ENCODE measurements at places on chromosomes 4 and X.
A peak's percentile ranks its signal among the peaks of the same experiment; 100 is the strongest.

DNA sequence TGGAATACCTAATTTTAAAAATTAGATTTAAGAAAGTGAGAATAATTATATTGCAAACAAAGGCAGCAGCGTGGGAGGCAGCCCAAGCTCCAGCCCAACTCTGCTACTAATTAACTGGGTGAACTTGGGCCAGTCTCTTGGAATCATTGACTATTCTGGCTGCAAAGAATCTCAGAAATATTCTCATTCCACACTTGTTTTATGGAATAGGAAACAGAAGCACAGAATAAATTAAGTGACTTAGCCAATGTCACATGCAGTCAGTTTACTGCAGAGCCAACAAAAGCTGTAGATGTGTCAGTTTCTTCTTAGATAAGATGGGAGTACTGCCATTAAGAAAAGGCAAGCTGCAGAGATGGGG, 132.6 kb upstream of the FAM9B start:
- peak; percentile 14 for DNase-seq

- peak; percentile 10 for DNase-seq
Observed at GRCh38 chr4:124904723-124905388, 192.3 kb upstream of the ANKRD50 start.

- DNase-seq: peak; percentile 81
Observed at GRCh38 chrX:7330971-7331746, 183.2 kb upstream of the PUDP start.

DNA sequence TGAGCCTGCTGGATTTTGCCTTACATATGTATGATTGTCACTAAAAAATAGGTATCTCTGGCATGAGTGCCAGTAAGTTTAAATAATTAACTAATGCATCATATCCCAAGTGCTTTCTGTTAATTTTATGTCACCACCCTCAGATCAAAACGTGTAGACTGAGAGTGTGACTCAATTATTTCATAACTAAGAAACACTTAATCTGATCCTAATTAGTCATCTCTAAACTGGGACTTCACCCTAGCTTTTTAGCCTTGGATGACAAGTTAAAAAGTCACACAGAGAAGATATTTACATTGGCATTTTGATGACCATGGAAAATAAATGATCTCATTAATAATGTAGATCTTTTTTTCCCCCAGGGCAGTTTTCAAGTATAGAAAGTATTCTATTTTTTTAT, 23.1 kb upstream of the SLC6A14 start:
- no peak for DNase-seq

GRCh38 chrX:115054876-115055275, 37.5 kb upstream of the IL13RA2 start:
- DNase-seq: no peak

- DNase-seq: no peak
Observed at GRCh38 chr4:96603641-96604040, 763.7 kb downstream of the PDHA2 start.

- peak; percentile 8 for DNase-seq
Observed at GRCh38 chr4:13821522-13821921, 194.0 kb upstream of the BOD1L1 start.

GRCh38 chrX:143632625-143633410, 3.1 kb downstream of the SLITRK4 start:
- DNase-seq: no peak

GRCh38 chr4:66930206-66930605, 615.1 kb downstream of the CENPC start:
- DNase-seq: no peak

- DNase-seq: no peak
Observed at GRCh38 chrX:9440116-9440844, 24.6 kb upstream of the TBL1X start.

- no peak for DNase-seq
Observed at GRCh38 chr4:92129408-92129994, 174.3 kb upstream of the GRID2 start.

GRCh38 chr4:147332091-147332490, 148.8 kb upstream of the EDNRA start:
- DNase-seq: no peak

GRCh38 chrX:26146024-26146423, 7.9 kb downstream of the MAGEB18 start:
- no peak for DNase-seq

GRCh38 chr4:157984285-157984911, 188.4 kb downstream of the GASK1B start:
- peak; percentile 42 for DNase-seq

DNA sequence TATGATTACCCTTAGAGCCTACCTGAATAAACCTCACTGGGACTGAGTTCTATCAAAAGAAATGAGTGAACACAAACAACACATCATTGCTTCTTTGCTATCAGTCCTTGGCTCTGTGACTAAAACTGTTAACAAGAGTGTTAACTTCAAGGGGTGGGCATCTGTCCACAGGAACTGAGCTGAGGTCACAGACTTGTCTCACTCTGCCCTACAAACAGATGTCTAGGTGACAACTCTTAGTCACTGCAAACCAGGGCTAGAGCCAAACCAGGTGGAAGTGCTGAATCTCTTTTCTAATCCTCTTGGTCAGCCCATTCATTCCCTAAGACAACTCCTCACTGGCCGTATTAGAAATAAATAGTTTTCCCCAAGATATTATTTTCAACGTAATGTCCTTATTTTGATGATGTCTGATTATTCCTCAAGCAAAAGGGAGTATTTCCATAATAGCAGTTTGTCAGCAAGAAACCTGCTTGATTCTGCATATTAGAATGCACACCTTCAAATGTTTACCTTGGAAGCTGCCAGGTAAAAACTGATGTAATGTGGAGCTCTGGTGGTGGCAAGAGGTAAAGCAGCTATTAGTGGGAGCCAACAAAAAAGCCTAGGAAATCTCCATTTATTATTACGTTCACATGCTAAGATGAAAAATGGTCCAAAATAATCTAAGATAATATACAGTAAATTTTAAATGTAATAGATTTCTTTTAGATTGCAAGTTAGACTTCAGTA, 4.0 kb downstream of the COL25A1 start:
- DNase-seq: no peak

DNA sequence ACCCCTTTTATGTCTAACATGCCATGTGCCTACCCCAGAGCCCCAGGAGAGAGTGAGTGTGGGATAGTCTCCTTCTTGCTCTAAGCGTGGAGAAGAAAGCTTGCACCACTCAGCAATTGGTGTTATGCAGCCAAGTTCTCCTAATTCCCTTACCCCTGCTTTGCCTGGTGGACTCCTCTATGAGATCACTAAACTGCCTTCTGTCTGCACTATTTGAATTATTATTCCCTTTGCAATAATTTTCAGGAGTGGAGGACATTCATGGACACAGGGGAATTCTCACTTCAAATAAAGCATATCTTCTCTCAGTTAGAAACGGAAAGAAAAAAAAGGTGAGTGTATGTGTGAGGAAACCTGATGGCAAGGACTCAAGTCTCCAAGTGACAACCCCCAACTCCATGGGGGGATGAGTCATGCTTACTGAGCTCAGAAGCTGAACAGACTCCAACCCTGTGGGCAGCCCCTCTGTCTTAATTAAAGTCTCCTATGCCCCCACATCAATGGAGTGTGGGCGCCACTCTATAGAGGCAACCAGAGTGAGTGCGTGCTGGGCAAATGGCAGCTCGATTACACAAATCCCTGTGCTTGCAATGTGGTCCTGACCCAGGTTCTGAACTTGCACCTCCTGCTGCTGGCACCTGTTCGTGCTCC, 381.9 kb downstream of the RAB28 start:
- peak; percentile 57 for DNase-seq

DNA sequence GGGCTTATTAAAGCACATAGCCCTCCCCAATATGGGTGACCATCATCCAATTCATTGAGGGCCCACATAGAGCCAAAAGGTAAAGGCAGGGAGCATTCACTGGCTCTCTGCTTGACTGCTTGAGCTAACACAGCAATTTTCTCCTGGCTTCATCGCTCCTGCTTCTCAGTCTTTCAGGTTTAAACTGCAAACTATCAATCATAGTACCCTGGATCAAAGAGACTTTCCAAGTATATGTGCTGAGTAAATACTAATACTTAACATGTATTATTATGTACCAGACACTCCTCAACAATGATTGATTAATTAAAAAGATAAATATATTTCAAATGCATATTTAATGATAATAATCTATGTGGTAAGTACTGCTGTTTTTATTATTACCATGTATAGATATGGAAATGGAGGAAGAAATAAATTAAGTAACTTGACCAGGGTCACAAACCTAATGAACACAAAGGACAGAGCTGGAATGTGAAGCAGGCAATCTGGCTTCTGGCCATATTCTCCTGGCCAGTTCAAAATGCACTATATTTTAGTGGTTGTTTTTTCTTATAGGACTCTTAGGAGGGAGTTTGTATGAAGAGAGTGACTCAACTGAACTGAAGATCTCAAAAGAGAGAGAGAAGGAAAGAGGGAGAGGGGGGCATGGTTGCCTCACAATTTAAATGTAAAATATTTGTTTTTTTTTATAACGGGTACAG, 1197.3 kb downstream of the TECRL start:
- no peak for DNase-seq

- DNase-seq: peak; percentile 4
Observed at GRCh38 chr4:94701631-94702300, 56.0 kb upstream of the BMPR1B start.

- DNase-seq: no peak
Observed at GRCh38 chr4:142351958-142352357, 494.1 kb downstream of the INPP4B start.

DNA sequence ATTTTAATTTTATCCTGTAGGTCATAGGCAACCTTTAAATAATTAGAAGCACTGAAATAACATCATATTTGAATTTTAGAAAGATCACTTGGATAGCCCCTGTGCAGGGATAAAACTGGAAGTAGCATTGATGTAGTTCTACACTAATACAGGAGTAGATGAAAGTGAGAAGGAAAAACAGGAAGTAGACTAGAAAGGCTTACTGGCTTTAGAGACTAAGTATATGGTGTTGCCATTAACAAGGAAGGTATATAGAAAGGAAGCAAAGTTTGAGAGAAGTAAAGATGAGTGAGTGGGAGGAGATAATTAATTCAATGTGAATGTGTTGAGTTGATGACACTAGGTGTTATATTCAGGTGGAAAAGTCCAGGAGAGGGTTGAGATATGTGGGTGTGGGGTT, 73.1 kb upstream of the EPGN start:
- no peak for DNase-seq
